Occipital lobe (tissue), 3 donors: ENCODE measurements at places on chromosomes 5 and 9. TPM values are rescaled to one million over a fixed set of nuclear protein-coding genes. Genes with fewer than 3 reads are reported as not detected.
A peak's percentile ranks its signal among the peaks of the same experiment; 100 is the strongest.

VAV2 gene
- 41.3 TPM for total RNA-seq

F2RL2 gene
- 0.31 TPM for total RNA-seq

SYK gene
- 1.9 TPM for total RNA-seq

PCDHB7 gene
- total RNA-seq = 13.4 TPM

GFI1B gene
- total RNA-seq = not detected

TNFAIP8 gene
- 5.0 TPM for total RNA-seq

- no peak for DNase-seq
Measured at GRCh38 chr9:10983251-10983650, 370.4 kb upstream of the PTPRD start.

- no peak for DNase-seq
Measured at GRCh38 chr5:40124367-40124766, 555.3 kb upstream of the PTGER4 start.

DNA sequence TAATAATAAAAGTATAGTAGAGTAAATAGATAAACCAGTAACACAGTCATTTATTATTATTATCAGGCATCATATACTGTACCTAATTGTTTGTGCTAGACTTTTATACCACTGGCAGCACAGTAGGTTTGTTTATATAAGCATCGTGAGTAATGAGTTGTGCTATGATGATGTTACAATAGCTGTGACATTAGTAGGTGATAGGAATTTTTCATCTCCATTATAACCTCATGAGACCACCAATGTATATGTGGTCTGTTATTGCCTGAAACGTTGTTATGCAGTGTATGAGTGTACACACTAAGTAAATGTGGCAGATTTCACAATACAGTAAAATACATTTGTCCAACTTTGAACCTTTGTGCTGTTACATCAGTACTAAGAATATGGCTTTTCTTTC lies 72.7 kb upstream of the SPATA31D4 start:
- DNase-seq = no peak

GRCh38 chr5:166957782-166958181 lies 1333.7 kb upstream of the WWC1 start:
- no peak for DNase-seq

GRCh38 chr9:123093141-123093540 lies 59.7 kb downstream of the GPR21 start:
- no peak for DNase-seq

DNA sequence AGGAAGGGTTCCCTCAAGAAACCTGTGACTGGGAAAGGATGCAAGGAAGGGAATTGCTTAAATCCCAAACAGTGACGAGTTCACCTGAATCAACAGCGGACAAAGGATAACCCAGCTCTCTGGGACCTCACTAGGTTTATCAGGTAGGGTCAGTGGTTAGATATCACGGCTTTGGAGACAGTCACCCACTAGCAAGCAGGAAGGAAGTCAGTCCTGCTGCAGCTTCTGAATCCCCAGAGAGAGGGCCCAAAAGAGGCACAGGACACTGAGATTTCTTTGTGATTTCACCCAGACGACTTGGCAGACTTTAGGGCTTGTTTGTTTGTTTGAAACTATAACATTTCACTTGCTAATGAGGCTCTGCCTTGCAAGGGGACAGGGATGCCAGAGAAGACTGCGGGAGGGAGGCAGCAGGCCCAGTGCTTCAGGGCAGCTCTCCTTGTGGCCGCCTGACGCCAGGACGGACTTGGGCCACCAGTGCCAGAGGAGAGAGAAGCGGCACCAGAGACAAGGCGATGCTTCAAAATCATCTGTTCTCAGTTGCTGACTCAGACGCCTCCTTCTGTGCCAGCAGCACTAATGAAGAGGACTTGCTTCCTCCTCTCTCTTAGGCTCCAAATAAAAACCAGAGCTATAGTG lies 275.6 kb upstream of the SLC30A5 start:
- peak; percentile 78 for DNase-seq

GRCh38 chr9:99576002-99576401 lies 245.7 kb upstream of the NR4A3 start:
- no peak for DNase-seq

DNA sequence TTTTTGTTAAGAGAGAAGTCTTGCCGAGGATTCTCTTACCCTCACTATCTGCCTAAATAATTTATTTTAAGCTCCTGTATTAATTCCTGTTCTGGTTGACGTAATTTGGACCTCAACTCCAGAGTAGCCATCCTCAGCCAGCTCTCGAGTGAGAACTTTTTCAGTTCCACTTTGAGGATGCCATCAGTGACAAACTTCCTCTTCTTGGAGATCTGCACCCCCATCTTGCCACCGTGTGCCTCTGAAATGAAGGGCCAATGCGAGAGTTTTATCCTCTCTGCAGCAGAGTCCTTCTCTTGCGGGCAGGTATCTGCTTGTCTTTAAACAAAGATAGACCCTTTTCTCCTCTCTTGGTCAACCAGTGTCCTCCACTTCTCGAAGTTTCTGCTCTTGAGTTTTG lies 19.5 kb upstream of the TMEM174 start:
- no peak for DNase-seq
